ENCODE measurements at places on chromosomes 3 and 15.

- DNase-seq: no peak
Measured at GRCh38 chr3:176971613-176972174, 225.6 kb downstream of the TBL1XR1 start.

- no peak for DNase-seq
Measured at GRCh38 chr3:187713504-187713903, 11.1 kb upstream of the RTP2 start.

DNA sequence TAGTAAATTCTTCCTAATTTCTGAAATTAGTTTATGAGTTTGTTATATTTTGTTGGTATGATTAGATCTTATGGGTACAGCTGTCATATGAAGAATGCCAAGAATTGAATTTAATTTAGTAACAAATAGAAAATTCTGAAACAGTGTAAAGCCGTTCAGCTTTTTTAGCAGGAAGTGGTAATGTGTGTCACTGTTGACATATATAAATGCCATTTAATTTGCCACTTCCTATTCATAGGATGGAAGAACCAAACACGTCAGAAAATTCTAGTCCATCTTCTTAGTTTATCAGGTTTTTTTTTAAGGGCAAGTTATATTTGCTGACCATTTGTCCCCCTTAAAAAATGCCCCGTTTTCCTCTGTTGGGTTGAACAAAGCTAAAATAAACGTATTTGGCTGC is 43.0 kb downstream of the RAB8B start:
- no peak for DNase-seq

DNA sequence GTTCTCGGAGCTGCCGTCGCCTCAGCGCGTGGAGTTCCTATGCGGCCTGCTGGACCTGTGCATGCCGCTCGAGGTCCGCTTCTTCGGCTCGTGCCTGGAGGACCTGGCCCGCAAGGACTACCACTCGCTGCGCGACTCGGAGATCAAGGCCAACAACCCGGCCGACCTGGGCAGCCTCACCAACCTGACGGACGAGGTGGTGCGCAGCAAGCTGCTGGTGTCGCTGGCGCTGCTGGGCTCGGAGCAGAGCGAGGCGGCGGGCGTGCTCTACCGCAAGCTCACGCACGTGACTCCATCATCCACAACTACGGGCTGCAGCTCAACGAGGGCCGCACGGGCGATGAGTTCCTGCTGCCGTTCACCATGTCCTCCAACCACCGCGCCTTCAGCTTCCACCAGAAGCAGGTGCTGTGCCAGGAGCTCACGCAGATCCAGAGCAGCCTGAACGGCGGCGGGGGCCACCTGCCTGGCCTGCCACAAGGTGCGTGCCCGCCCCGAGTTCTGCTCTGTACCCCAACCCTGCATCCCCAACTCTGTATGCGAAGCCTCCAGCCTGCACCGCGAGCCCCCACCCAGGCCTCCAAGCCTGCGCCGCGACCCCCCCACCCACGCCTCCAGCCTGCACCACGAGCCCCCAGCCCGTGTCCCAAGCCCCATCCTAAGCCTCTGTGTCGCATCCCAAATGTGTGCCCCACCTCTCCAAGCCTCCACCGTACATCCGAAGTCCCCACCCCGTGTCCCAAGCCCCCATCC is 178.2 kb downstream of the OR4M2 start:
- DNase-seq: no peak

DNA sequence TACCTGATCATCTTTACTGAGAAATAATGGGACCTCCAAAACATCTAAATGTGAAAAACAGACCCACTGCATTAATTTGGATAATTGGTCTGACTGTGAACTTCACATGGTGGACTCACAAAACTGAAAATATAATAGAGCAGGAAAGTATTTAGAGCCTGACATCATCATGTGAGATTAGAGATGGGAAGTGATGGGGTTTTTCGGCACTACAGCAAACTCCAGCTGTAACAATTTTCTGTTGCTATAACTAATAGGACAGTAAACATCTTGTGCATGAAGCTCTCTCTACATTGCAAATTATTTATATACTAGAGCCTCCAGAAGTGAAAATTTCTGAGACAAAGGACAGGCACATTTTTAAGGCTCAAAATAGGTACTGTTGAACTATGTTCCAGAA is 32.2 kb downstream of the VEPH1 start:
- no peak for DNase-seq

GRCh38 chr3:114417675-114418074 is 123.8 kb downstream of the TIGIT start:
- no peak for DNase-seq

DNA sequence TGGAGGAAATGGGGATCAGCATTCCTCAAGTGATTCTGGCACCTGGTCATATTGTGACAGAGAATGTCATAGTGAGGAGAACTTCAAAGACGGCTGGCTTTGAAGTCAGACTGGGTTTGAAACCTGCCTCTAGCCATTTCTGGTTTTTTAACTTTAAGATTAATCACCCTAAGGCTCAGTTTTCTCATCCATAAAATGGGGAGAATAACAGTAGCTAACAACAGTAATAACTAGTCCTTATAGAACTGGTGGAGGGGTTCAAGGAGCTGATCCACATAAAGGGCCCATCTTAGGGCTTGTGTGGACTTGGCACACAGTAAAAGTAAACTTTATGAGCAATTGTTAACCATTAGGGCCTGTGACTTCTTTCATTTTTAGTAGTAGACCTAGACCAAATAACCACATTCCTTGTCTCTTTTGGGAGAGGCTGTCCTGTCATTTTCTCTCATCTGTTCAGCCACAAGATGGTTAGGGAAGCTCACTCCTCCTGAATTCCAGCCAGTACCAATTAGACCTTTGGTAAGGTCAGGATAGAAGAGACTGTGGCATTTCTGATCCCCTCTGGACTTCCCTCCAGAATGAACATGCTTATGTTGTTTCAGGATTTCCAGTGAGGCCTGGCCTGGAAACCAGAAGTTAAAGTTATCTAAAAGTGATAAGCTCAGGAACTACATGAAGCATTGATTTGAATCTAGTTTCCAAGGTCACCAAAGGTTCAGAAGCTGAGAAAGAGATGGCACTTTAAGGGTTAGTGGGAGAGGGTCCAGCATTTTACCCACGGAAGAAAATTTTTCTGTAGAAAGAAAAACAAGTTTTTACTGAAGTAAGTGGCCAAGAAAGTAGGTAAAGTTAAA is 159.3 kb upstream of the DPH6 start:
- DNase-seq: no peak

GRCh38 chr15:52012210-52012609 is 6.8 kb upstream of the MAPK6 start:
- DNase-seq: no peak

- DNase-seq: no peak
Measured at GRCh38 chr15:69451951-69452691, 497 bp upstream of the RPLP1 start.

- DNase-seq: no peak
Measured at GRCh38 chr15:34719695-34720094, 35.1 kb downstream of the GJD2 start.

DNA sequence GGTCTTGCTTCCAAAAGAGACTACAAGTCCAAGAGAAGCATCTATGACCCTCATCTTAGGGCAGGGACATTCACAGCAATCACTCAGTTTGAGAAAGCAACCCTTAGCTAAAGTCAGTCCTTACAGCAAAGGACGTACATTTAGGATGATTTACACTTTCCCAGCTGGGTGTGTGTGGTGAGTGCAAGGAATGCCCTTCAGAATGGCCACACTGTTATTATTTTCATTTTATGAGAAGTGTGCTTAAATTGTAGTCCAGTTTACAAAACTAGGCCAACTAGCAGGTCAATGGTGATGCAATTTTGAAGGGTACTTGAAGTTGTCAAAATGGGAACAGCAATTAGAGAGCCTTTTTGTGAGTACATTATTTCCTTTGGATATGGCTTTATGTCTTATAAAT is 26.0 kb upstream of the CCK start:
- DNase-seq: no peak

DNA sequence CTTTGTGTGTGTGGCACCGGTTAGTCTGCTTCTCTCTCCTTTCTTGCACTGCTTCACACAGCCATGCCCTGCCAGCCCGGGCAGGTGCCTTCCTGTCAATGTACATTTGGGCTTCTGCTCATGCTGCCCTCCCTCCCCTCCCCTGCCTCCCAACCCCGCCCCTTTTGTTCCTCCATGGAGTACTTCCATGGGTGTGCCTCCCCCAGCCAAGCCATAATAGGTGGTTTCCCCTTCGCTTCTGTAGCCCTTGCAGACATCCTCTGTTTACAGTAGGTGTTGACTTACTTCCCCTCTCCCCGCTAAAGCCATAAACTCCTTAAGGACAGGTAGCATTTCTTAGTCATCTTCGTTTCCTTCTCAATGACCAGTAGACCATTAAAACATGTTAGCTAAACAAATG is 31.8 kb upstream of the CRTC3 start:
- no peak for DNase-seq

DNA sequence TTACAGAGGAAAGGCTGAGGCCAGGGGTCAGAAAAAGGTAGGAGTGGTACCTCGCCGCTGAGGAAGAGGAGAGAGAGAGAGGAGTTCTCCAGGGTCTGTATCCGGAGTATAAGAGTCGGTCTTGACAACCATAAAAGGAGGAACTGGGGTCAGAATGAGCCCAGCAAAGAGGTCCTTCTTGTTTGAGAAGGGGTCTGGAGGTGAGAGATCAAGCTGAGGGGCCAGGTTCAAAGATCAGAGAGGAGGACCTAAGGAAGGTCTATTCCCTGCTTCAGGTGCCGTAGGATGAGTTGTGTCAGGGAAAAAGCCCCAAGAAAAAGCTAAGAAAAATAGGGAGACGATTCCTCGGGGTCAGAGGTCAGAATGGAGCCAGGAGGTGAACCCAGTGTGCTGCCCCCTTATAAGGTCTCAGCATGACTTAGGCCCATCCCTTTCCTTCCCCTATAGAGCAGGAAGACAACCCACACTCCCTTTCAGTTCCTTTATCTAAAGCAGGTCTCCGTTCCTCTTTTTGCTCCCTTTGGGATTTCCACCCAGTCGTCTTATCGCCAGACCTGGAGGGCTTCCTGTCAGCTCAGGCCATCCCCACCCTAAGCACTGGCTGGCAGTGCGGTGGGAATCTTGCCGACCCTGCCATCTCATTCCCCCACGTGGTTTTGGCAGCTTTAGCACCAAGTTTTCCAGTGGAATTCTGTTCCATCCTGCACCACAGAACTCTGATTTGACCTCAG is 651 bp downstream of the MTMR14 start:
- DNase-seq: no peak

DNA sequence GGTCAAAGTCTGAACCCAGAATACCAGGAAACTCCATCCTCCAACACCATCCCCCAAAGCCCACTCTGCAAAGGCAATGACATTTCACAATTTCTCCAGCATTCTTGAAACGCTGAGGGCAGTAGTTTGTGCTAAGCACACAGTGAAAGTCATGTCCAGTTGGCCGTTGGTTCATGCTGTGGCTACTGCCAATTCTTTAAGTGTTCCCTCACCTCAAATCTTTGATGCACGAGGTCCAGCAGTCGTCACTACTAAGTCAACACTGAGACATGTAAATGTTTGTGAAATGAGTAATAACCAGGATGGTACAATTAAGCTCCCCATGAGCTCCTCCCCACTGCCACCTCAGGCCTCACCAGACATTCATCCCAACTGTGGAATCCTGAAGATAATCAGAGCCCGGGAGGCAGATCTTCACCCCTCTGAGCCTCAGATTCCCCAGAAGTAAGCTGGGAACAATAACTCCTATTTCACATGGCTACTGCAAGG is 7.0 kb downstream of the SUCLG2 start:
- DNase-seq: no peak

GRCh38 chr15:44736181-44736765 is at the start of gene TRIM69:
TRIM69 (plus strand) TSS chr15:44736528; CDS start chr15:44736705, 177 bp downstream.
- DNase-seq: no peak

DNA sequence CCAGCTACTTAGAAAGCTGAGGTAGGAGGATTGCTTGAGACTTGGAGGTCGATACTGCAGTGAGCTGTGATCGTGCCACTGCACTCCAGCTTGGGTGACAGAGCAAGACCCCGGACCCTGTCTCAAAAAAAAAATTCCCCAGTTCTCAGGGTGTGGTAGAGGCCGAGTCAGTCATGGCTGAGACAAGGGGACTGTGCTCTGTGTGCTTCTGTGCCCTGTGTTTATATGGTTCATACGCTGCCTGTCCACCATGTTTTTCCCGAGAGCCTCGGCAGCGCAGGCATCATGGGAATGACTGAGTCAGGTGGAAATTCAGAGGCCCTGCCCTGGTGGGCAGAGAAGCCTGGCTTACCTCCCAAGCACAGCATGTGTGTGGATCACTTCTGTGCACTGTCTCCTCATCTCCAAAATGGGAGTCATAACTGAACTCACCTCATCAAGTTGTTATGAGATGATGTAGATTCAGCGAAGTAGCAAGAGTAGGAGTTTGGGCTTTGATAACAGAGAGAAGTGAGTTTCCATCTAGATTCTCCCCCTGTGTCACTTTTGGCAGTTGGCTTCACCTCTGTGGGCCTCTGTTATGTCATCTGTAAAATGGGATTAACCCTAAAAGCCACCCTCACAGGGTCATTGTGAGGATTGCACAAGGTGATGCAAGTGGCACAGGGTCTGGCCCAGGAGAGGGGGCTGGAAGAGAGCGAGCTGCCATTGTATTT is 56.9 kb downstream of the FLNB start:
- DNase-seq: no peak

DNA sequence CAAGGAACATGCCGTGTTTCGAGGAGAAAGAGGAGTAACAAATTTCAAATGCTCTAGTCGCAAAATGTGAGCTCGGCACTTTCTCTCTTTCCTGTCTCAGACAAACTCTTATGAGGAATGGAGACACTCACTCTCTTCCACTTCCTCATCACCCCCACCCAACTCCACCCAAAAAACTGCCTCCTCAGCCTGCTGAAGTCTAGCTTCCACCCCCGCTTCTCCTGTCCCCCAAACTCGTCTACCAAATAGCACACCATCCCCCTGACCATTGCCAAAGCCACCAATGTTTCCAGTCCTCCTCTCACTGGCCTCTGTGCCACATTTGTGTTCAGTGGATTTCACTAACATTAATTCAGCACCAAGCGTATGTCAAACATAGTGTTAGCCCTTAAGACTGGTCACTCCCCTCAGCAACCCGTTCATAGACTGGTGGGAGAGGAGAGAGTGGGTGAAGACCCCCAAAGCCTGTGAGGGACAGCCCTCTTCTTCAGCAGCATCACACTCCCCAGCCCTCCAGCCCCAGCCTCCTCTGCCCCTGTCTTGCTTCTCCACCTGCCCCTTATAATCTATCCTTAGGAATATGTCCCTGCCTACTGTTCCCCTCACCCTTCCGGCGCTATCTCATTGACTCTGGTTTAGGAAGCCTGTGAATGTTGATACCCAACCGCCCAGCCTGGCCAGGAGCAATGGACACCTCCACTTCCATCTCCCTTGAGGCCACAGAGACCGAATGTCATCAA is 77.3 kb downstream of the FAM174B start:
- no peak for DNase-seq

- no peak for DNase-seq
Measured at GRCh38 chr3:4988983-4989834, 10.0 kb downstream of the BHLHE40 start.

- no peak for DNase-seq
Measured at GRCh38 chr3:12560505-12561190, 3.8 kb downstream of the MKRN2 start.

DNA sequence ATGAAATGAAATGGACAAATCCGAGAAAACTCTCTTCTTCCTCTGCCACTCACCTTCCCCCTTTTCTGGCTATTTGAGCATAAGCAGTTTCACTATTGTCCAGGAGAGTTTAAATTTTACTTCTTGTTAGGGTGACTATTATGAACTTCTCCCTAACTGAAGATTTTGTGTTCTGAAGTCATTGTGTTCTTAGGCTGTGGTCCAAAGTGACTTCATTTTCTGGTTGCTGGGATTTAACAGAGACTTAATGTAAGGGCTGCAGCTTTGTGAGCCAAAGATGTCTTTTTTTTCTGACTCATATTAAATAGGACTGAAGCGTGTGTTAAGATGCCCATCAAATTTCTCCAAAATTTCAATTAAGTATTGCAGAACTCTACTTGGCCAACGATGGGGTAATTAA is 46.5 kb upstream of the FSTL1 start:
- no peak for DNase-seq

- no peak for DNase-seq
Measured at GRCh38 chr3:133855772-133856171, 39.9 kb downstream of the RAB6B start.
